ENCODE measurements at places on chromosomes 16 and 17.

GRCh38 chr17:49680314-49680713, 2.4 kb upstream of the SPOP start:
- DNase-seq, result no peak

GRCh38 chr16:81623365-81624102, 155.6 kb upstream of the PLCG2 start:
- DNase-seq, result peak; percentile 27

DNA sequence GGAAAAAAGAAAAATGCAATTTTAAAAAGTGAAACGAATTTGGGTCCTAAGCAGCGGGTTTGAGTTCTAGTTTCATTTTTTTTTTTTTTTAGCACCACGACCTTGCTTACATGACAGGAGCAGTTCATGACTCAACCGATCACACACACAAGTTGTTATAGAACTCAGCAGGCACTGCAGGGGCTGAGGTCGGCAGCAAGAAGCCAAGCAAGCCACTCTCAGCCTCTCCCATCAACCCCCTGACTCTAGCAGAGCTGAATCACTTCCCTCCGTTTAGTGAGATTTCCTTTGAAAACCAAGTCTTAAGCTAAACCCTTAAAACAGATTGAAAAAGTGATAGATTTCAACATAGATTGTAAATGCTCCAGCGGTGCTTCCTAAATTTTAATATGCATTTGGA, 520.8 kb downstream of the HAPSTR1 start:
- no peak for DNase-seq

- no peak for DNase-seq
These were observed 157.3 kb downstream of the VPS53 start for GRCh38 chr17:557371-557770.

DNA sequence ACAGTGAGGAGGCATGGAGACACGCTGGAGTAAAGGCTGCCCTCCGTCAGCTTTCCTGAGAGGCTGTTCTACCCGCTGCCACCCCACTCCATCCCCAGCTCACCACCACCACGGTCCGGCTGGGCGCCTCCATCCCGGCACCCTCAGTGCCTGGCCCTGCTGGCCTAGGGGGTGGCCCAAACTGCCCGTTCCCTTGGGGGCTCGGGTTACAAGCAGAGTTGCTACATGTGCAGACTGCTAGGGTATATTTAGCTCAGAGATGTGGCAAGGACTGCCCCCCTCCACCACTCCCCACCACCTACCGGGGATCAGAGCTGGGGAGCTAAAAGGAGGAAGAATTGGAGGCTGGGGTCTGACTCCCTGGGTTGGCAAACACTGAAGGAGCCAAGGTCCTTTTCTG, 4.1 kb downstream of the CACNB1 start:
- DNase-seq, result no peak

GRCh38 chr16:5442054-5442453, 344.5 kb upstream of the EEF2KMT start:
- no peak for DNase-seq

- no peak for DNase-seq
These were observed 39.7 kb upstream of the PVALEF start for GRCh38 chr17:81125573-81126081.

- no peak for DNase-seq
These were observed 1.1 kb downstream of the TSEN54 start for GRCh38 chr17:75517297-75517865.

DNA sequence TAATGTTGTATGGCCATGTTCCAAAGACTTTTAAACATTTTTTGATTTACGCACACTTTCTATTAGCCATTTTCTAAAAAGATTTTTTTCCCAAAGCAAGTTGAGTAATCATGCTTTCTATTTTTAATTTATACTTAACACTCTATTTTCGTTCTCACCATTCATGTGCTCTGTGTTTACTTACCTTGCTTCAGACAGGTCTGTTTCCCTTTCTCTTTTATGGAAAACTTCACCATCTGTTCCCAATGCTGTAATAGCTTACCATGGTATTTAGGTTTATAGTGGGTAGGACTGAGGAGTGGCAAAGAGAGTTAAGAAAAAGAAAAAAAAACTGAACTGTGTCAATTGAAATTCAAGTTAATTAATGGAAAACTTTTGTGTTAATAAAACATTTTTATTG, 37.5 kb upstream of the KCNJ16 start:
- DNase-seq, result no peak

DNA sequence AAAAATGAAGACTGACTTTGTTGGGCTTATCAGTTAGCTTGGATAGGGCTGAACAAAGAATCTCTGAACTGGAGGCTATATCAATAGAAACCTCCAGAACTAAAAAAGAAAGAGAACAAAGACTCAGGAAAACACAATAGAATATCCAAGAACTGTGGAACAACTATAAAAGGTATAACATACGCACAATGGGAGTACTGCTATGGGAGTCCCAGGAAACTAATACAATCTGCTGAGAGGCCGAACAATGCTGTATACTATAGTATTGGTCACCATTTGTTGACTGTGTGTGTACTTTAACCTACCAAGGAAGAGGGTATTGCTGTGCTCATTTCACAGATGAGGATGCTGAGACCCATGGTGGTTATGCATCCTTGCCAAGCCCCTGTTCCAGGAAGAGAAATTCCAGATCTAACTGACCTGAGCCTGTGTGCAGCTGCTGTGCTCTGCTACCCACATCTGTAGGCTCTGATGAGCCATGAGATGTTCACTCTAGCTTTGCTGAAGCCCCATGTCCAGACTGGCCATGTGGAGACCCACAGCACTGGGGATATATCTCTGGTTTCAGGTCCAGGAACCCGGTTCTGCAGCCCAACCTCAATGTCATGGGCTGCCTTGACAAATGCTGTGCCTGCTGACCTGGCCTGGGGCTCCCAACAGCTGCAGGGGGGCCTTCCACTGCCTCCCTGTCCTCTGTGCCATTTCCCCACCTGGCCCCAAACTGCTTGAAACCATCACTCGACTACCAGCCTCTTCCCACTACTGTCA, 254.3 kb upstream of the TNRC6C start:
- DNase-seq, result no peak
